ENCODE measurements at places on chromosomes 5 and 9.

DNA sequence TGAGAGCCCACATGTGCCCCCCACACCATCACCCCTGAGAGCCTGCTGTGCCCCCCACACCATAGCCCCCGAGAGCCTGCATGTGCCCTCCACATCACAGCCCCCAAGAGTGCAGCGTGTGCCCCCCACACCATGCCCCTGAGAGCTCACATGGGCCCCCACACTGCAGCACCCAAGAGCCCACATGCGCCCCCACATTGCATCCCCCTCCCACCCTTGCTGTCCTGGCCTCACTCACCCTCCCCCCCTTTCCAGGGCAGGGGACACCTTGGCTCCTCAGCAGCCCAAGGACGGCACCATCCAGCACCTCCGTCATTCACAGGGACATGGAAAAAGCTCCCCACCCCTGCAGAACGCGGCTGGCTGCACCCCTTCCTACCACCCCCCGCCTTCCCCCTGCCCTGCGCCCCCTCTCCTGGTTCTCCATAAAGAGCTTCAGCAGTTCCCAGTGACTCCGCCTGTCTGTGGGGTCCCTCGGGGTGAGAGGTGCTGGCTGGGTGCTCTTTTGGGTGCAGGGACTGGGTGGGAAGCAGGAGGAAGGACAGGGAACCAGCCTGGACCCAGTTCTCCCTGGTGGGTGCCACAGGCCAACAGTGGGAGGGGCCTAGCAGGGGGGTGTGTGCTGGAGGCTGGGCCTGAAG is 5.0 kb downstream of the LCN1 start:
- DNase-seq = no peak

- DNase-seq = no peak
Observed at GRCh38 chr9:91071184-91071990, 269.8 kb downstream of the SYK start.

- DNase-seq = no peak
Observed at GRCh38 chr5:143456952-143457547, 53.6 kb upstream of the NR3C1 start.

GRCh38 chr9:97557606-97558095 is 56.2 kb downstream of the TMOD1 start:
- no peak for DNase-seq

- DNase-seq = no peak
Observed at GRCh38 chr5:38681029-38681706, 124.7 kb upstream of the LIFR start.

- DNase-seq = no peak
Observed at GRCh38 chr9:94031380-94031779, 52.9 kb upstream of the PTPDC1 start.

GRCh38 chr5:39369123-39369815 is 5.0 kb upstream of the C9 start:
- DNase-seq = no peak

DNA sequence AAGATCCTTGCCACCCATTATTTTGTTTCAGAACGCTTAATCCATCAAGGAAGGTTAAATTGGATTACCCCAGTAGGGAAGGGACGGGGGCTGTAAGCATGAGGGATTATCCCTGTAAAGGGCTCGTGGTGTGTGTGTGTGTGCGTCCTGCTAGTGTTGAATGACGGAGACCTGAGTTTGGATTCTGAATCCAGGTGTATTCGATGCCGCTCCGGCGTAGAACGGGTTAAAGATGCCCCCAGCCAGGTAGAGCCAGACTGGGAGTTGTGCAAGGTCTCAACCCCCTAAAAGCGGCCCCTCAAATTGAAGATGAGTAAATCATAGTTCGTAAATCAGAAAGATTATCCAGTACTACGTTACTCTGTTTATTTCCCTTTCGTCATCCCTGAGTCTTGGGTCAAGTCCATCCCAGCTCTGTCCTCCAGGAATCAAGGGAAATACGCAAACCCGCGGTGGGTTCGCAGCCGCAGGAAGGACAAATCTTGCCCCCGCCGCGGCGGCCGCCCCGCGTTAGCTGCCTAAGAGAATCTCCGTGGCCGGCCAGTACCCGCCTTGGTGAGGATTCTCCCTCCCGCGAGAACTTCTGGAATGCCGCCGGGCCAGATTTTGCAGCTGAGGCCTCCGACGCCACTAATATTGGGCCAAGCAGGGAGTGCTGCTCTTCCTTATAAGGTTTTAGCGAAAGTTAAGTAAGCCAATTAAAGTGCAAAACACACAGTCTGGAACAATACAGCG is 586 bp upstream of the MTAP start:
- no peak for DNase-seq

DNA sequence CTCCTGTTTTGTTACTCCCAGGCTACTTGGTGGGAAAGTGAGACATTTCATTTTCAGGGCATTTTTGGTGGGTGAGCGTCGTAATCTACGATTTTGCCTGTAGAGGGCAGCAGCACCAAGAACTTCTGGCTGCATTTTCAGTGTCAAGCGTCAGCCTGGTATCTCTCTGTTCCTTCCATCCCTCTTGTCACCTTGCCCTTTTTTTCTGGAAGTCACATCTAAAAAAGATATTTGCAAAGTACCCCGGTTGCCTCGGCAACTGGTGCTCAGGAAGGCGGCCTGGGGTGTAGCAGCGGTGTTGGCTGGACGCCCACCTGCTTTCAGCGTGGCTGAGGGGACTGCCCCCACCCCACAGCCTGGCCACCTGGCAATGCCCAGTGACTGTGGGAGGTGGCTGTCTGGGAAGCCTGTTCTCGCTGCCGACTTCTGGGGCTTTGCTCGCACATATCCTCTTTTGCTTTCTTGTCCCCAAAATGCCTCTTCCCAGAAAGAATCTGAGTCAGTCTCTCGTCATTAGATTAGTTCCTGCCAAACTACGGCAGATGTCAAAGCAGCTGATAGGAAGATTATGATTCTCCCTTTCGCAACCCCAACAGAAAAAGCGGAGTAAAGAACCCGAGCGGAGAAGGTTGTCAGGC is 84.5 kb downstream of the ACER2 start:
- no peak for DNase-seq

- no peak for DNase-seq
Observed at GRCh38 chr5:56357426-56357825, 124.3 kb upstream of the ANKRD55 start.

DNA sequence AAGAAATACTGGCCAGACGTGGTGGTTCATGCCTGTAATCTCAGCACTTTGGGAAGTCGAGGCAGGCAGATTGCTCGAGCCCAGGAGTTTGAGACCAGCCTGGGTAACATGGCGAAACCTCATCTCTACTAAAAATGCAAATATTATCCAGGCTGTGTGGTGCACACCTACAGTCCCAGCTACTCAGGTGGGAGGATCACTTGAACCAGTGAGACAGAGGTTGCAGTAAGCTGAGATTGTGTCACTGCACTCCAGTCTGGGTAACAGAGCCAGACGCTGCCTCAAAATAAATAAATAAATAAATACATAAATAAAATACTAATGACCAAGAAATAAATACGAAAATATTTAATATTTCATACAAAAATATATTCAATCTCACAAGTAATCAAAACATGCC is 18.8 kb downstream of the KLF9 start:
- DNase-seq = no peak

DNA sequence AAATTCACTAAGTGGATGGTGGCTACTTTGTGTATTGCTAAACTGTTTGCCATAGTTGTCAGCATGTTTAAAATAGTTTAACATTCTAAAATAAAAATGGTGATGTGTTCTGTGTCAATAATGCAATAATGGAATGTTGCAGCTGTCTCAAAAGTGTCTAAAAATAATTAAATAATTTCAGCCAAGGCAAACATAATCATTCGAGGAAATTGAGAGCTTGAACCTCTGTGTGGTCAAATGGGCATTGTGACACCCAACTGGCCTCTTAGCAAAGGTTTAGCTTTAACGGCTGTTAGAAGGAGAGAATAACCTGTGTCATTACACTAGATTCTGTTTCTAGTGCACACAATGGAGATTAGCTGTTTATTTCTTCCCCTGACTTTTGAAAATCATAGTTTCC is 278.5 kb downstream of the TMEM167A start:
- DNase-seq = no peak

DNA sequence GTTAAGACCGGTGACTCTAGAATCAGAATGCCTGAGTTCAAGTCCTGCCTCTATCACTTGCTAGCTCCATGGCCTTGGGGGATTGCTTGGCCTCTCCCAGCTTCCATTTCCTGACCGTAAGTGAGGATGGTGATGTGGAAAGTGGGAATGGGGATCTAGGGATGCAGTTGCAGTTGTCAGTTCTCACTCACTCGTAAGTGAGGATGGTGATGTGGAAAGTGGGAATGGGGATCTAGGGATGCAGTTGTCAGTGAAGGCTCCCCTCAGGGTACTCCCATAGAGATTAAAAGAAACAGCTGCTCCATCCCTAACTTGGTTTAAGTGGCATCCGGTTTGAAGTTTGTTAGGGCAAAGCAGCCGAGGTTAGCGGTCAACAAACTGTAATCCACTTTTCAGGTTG is 3.0 kb upstream of the IL9 start:
- DNase-seq = no peak

GRCh38 chr9:125467116-125467740 is 205.6 kb downstream of the GAPVD1 start:
- DNase-seq = no peak

DNA sequence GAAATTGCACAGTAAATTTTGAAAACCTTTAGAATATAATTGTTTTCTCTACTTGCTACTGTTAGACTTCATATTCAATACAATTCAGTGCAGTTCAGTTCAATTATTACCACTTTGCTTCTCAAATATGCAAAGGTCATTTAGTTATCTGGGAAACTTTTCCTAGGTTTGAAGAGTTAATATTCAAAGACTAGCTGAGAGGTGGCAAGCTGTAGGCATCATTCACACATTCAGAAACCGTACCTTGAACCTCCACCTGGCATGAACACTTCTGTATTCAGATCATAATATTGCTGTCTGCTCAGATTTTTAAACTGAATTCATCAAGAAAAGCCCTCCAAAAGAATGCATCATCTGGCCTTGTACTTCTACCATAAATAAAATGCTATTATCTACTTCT is 162.1 kb upstream of the PCSK5 start:
- DNase-seq = no peak

GRCh38 chr9:81053298-81054025 is 635.9 kb downstream of the TLE1 start:
- no peak for DNase-seq

DNA sequence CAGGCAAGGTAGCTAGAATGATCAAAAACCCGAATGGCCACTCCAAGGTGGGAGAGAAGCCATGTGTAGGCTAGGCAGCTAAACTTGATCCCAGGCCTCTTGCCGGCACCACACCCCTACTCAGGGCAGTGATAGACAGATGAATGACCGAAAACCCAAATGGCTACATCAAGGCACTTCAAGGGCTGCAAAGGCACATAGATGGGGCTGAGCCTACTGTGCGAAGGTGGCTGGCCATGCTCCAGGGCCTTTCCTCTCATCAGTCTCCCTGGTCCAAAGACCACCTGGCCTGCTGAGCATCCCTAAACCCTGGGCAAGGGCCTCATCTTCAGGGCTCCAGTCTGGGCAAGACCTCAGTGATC is 3.7 kb upstream of the TIFAB start:
- DNase-seq = no peak

- peak; percentile 71 for DNase-seq
Observed at GRCh38 chr9:92770360-92770995, 5.8 kb upstream of the BICD2 start.

GRCh38 chr9:135612437-135612836 is 26.9 kb downstream of the GLT6D1 start:
- DNase-seq = no peak

DNA sequence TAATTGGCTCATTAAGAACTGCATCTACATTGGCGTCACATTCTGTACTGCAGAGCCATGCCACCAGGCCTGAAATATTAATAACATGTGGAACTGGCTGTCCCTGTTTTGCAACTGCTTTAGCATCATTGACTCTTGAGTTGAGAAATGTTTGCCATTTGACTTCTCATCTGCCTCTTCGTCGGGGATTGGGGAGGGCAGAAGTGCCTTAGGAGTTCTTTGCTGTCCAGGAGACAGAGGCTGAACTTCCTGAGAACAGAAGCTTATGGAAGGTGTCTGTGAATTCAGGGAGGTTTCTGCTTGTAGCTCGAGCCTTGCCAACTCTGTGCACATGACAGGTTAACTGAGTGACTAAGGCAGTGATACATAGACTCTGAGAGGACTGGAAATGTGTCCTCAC is 265.0 kb downstream of the KIF4B start:
- no peak for DNase-seq

DNA sequence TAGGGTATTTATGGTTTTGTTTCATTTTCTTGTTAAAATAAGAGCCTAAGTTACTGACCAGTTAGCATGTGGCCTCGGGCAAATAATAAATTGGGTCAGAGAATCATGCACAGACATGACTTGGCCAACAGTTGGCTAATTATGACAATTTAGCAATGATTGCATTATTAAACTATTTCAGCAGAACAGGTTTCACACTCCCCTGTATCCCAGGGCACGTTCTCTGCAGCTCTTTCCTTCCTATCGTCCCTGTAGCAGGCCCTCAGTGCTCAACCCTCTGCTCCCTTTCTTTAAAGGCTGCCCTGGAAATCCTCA is 167.9 kb downstream of the TSSK1B start:
- no peak for DNase-seq

DNA sequence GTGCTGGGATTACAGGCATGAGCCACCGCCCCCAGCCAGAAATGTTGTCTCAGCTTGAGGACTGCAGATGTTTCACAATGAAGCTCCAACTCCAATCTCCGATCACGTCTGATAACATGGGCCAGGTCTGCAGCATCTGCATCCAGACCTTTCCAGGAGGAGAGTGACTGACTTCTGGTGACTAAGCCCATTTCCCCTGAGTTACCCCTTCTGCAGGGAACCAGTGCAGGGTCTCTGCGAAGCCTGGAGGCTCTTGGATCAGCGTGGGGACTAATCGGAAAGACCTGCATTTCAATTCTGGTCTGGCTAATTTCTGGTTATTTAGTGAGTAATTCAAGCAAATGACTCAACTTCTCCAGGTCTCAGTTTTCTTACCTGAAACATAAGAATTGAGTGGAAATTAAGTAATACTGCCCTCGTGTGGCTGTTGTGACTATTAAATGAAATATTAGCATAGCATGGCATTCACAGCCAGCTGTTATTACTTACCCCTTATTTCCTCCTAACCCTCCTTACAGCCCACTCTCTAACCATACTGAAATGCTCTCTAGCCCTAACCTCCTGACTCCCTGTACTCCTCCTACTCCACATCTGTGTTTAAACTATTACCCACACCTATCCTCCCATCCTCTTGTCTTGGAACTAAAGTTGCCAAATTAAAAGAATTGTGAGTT is 2.2 kb upstream of the GNPDA1 start:
- no peak for DNase-seq

DNA sequence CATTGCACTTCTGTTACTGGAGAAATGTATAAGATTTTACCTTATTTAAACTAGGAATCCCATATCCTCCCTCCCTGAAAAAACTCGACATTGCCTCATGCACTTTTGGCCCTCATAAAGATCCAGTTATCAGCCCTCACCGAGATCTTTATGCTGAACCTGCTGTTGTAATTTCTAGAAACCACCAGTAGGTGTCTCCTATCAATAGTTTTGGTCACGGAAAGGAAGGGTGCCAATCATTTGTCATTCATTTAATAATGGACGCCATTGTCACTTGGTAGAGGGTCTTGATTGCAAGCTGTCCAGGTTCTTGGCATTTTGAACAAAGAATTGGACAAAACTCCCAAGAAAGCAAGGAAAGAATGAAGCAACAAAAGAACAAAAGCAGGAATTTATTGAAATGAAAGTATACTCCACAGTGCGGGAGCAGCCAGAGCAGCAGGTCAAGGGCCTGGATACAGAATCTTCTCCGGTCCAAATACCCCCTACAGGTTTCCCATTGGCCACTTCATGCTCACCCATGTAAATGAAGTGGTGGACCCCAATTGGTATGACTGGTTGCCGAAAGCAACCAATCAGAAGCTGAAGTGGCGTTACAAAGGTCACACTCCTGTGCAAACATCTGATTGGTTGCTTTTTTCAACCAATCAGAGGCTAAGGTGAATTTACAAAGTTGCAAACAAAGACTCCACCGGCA is 524.3 kb downstream of the PSAT1 start:
- no peak for DNase-seq

All from NCI-H1436 treated with DMSO at 0.1 percent for 48 hours (cell line).